ENCODE measurements at places on chromosomes 6 and 20. TPM values are rescaled to one million over a fixed set of nuclear protein-coding genes. Genes with fewer than 3 reads are reported as not detected.

- DNase-seq = no peak
Observed at GRCh38 chr6:93675856-93676417, 256.6 kb upstream of the EPHA7 start.

GRCh38 chr6:13614126-13614925 is 809 bp upstream of the NOL7 start:
- DNase-seq = no peak

KCNQ2 gene
- total RNA-seq = not detected

DNA sequence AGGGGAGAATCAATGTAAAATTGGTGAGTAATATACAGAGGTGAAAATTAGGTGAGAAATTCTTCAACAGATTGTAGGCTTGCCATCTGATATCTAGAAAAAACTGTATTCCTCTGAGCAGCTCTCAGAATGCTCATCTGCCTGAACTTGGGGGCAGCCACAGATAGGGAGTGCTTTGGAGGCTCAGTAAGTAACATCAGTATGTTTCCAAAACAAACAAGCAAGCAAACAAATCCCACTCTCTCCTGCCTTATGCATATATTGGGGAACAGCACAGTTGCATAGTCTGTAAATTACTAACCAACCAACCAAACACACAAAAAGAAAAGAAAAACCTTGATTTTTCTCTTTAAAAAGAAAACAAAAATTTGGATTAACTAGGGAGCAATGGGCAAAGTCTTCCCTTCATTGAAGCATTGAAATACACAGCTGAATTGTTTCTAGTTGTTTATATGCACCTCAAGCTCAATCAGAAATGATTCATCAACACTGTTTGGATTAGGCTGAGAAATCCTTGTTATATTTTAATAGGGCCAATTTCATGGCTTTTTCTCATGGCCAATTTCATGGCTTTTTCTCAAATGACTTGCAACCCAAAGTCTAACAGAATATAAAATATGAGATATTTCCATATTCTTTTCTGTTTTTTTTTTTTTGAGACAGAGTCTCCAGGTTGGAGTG is 50.1 kb upstream of the DEK start:
- DNase-seq = no peak

WFDC10A gene
- not detected for total RNA-seq

CARMIL1 gene
- 1.9 TPM for total RNA-seq

DNA sequence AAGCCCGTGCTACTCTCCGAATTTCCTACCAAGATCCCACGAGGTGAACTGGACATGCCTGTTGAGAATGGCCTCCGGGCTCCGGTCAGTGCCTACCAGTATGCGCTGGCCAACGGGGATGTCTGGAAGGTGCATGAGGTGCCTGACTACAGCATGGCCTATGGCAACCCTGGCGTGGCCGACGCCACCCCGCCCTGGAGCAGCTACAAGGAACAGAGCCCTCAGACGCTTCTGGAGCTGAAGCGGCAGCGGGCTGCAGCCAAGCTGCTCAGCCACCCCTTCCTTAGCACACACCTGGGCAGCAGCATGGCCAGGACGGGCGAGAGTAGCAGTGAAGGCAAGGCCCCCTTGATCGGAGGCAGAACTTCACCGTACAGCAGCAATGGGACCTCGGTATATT is 8.0 kb upstream of the FAM83D start:
- DNase-seq = no peak

GRCh38 chr6:150876598-150876997 is 11.1 kb downstream of the MTHFD1L start:
- no peak for DNase-seq

GJA1 gene
- not detected for total RNA-seq

- no peak for DNase-seq
Observed at GRCh38 chr6:72032086-72032485, 145.7 kb downstream of the RIMS1 start.

DNA sequence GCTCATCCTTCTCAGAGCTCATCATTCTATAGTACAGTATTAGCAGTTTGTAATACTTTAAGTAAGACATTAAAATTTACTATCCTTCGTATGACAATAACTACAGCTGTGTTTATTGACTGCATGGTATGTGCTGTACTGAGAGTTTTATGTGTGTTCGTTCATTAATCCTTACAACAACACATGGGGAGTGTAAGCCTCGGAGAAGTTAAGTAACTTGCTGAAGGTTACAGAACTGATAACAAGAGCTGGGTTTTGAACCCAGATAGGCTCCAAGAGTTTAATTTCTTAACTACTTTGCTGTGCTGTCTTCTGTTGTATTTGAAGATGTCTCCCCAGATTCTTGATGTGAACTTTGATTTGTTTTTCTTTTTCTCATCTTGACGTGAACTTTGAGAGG is 23.7 kb downstream of the BRPF3 start:
- DNase-seq = no peak

- no peak for DNase-seq
Observed at GRCh38 chr6:99364026-99364425, 14.6 kb upstream of the FAXC start.

LPA gene
- total RNA-seq = not detected

Data from activated T-helper 2 cell treated with anti-CD3 and anti-CD28 coated beads, Interferon-gamma antibody, Interleukin-2, Interleukin-4, amounts not matched to agents 10 μg/mL and 5 μg/mL and 100 μg/mL, durations not matched to agents 14 hours and 24 hours and 36 hours (primary cell).